ENCODE measurements at places on chromosomes 7 and 10.

- no peak for DNase-seq
Measured at GRCh38 chr10:132270256-132270655, 37.5 kb downstream of the STK32C start.

DNA sequence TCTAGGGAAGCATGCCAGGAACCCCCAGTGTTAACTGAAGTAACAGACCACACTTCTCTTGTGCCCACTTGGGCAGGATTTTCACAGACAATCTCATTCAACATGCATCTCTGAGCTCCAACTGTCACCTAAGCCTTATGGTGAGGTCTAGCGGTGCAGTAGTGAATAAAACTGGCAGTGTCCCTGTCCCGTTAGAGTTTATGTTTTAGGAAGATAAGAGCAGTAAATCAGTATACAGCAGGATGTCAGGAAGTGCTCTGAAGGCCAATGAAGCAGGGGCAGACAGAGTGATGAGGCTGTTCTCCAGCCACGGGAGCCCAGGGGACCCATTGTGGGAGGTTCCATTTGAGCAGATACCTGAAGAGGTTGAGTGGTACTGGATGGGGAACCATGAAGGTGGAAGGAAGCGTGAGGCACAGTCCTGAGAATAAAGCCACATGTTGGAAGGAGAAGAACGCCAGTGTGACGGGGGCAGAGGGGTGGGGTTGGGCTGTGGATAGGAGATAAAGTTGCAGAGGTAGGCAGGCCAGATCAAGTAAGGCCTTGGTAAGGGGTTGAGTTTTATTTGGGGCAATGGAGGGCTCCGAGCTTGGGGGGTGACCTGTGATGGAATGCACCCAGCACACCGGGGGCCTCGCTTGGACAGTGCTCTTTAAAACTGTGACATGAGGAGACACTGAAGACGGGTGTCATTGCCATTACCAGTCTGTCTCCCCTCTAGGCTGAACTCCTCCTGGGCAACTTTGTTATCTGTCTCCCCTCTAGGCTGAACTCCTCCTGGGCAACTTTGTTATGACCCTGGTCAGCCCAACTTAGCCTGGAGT lies 6.6 kb downstream of the GDF10 start:
- no peak for DNase-seq

DNA sequence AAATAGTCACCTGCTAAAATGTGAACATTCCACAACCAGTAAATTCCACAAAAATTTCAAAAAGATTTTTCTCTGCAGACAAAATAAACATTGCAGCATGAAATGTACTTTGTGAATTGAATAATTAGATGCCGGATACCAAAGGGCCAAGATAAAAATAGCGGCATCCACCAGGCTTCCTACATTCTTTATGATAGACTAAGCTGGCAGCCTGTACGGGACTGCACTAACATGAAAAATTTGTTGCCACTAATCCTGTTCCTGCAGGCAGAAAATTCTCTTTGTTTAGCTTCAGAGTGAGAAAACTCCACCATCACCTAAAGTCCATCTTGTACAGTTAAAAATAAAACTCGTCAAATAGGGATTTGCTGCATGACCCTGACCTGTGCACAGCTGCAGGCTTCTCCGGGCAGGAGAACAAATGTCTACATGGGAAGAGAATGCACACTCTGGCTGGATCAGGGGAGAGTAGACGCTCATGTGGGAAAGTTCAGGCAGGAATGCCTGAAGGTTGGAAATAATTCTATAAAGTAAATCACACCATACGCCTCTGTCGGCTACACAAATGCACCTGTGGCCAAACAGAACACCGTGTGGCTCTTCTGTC lies 15.6 kb upstream of the ADO start:
- no peak for DNase-seq

DNA sequence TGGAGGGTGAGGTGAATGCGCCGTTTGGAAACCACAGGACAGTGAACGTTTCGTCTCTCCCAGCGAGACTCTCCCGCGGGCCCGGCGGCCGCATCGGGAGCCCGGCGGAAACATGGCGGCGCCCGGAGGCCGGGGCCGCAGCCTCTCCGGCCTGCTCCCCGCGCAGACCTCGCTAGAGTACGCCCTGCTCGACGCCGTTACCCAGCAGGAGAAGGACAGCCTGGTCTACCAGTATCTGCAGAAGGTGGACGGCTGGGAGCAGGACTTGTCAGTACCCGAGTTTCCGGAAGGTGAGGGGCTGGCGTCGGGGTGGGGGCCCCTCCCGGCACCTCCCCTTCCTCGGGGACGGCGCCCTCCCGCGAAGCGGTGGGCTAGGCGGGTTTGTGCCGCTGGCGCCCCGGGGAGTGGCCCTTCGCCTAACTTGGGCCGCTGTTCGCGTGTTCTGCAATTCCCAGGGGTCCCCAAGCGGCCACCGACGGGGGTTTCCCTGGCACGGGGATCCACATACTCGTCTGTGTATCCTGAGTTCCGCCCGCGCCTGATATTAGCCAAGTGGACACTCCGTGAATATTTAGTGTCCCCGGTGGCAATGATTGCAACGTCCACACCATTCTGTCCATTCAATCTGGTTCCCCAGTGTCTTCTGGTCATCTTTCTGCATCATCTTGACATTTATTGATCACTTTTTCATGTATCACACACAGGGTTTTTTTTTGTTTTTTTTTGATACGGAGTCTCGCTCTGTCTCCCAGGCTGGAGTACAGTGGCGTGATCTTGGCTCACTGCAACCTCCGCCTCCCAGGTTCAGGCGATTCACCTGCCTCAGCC lies 514 bp downstream of the NHLRC2 start:
- DNase-seq, result peak; percentile 19

GRCh38 chr10:131972474-131973071 lies 9.2 kb downstream of the BNIP3 start:
- no peak for DNase-seq

GRCh38 chr10:69051303-69051702 lies 36.6 kb upstream of the SRGN start:
- no peak for DNase-seq

- no peak for DNase-seq
Measured at GRCh38 chr10:78305311-78305710, 271.6 kb downstream of the RPS24 start.

GRCh38 chr10:102208311-102209035 lies 17.6 kb upstream of the ELOVL3 start:
- DNase-seq, result no peak

DNA sequence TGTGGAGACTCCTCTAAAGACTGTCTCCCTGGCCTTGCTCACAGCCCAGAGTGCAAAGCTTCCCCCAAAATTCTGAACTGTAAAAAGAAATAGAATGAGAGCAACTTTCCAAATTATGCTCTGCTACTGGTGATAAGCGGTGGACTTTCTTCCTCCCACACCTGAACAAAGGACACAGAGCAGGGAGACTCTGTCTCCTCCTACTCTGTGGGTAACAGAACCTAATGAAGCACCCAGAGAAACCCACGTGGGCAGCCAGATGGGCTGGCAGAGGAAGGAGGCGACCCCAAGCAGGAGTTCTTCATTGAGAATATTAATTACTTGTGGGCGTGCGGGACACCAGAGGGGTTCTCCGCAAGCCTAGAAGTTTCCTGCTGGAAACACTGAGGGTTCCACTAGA lies 139.5 kb downstream of the KMT2E start:
- DNase-seq, result no peak

- no peak for DNase-seq
Measured at GRCh38 chr7:72441791-72442190, 29.7 kb upstream of the CALN1 start.

- no peak for DNase-seq
Measured at GRCh38 chr10:132570771-132571649, 33.4 kb downstream of the INPP5A start.

DNA sequence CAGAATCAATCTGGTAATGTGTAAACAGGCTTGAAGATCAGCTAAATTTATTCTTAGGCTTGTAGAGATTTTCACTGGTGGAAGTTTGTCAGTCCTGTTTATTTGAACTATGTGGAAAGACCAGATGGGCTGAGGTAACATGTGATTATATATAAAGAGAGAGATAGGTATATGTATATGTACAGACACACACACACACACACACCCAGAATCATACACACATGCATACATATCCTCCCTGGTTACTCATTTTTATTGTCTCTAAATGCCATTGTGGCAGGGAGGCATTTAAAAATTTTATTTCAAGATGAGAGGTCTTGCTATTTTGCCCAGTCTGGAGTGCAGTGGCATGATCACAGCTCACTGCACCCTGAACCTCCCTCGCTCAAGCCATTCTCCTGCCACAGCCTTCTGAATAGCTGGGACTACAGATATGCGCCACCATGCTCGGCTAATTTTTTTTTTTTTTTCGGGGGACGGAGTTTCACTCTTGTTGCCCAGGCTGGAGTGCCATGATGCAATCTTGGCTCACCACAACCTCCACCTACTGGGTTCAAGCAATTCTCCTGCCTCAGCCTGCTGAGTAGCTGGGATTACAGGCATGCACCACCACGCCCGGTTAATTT lies 78.1 kb upstream of the CYTH3 start:
- no peak for DNase-seq

- DNase-seq, result no peak
Measured at GRCh38 chr7:24500599-24500998, 72.7 kb upstream of the PALS2 start.

DNA sequence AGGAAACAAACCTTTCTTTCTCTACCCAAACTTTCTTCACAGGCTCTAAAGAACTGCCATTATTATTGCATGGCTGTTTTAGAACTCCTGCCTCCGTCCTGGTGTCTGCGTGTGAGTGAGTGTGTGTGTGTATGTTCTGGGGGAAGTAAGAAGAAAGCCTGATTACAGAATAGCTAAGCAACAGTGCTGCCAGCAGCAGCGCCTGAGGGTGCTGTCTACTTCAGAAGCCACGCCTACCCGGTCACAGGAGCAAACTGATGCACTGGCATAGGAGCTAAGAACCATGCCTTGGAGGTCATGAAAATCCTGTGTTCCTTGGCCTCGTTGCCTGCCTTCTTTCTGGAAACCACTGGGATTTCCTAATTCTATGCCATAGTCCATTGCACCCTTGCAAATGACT lies 25.2 kb downstream of the LIPK start:
- DNase-seq, result no peak

DNA sequence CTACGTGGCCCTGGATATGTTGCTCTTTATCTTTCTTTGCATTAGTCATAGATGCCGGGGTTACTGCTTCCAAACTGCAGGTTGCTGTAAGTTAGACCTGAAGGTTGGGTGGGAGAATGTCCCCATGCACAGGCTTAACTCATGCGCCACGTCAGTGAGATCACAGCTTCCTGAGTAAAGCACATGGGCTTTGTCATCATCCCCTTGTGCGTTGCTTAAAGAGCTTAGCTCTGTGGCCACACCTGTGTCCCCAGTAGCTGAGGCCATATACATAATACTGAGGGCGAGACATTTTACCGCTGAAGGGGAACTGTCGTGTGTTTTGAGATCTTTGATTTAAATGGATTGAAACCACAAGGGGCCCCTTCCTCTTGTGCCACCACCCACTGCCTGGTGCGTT lies 45.8 kb upstream of the BTBD16 start:
- DNase-seq, result no peak

DNA sequence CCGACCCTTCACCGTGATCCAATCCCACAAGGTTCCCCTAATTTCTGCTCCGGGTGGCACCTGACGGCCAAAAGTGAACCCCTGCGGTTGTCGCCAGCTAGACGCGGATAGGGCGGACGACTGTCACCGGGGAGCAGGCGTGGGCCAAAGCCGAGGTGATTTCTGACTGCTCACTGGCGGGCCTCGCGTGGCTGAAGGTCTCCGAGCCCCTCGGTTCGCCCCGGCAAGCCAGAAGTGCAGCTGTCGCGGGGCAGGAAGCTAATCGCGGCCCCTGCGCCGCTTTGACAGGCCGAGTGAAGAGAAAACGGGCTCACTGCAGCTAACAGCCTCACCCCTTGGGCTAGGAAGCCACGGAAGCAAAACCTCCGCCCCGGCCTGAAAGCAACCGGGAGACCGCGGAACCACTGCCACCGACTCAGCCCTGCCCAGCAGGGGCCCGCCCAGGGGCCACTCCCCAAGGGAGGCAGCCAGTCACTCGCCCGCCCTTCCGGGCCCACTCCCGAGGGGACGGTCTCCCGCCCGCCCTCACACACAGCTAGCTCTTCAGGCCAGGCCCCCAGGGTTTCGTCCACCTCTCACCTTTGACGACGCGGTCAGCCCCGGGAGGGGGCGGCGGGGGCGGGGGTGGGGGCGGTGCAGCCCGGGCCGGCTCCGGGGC lies 469 bp downstream of the PPP3CB start:
- peak; percentile 79 for DNase-seq

DNA sequence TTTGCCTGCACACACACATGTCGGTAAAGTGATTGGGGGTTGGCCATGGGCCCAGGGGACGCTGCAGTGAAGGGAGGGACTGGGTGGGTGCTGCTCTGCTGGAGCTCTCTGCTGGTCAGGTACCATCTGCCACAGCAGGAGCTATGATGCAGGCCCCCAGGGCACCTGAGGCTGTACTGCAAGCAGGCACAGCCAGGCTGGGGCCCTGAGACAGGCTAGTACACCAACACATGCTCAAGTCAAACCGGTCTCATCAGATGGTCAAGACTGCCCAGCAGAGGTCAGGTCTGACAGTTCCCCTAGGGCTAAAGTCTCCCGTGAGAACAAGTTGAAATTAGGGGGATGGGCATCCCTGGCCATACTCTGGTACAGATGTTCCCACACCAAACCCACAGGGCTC lies 118.3 kb upstream of the THSD7A start:
- DNase-seq, result no peak

GRCh38 chr7:150755473-150756099 lies 18.4 kb downstream of the GIMAP5 start:
- DNase-seq, result peak; percentile 43

DNA sequence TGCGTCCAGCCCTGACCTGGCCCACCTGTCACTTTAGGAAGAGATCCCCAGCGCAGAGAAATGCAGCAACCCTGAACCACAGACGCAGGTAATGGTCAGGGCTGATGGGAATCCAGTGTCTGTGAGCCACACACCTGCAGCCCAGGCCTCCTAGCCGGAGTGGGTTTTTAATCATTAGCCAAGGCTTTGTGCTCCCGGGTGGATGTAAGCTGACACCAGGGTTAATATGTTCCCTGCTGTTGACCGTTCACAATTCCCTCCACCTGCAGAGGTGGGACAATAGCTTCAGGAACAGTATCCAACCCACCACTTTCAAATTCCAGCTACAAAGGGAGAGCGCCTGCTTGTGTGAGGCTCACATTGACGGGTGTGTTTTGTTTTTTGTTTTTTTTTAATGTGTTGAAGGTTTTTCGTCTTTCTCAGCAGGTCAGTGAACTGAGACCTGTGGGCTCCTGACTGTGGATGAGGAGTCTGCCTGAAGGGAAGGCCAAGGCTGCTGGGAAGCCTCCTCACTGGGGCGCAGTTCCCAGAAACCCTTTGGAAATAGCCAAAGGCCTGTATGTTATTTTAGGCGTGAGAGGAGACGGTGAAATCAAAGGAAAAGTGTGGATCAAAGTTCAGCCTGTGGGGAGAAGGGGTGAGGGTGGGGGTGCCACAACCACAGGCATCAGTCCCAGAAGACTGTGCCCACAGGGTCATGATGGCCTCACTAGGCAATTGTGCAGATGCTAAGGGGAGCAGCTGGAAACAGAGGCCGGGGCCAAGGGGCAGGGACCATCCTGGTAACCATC lies 111.1 kb downstream of the TNS3 start:
- no peak for DNase-seq
